ENCODE measurements at places on chromosomes 11 and 22. TPM values are rescaled to one million over a fixed set of nuclear protein-coding genes. Genes with fewer than 3 reads are reported as not detected.

Gene SERHL2
- 4.5 TPM for polyA plus RNA-seq

Gene OTOG
- polyA plus RNA-seq = not detected

Gene LINC01488
- not detected for polyA plus RNA-seq

Gene HEPN1
- not detected for polyA plus RNA-seq

Gene OR51A7
- not detected for polyA plus RNA-seq

Gene MMP3
- polyA plus RNA-seq = not detected

Gene SLC37A2
- polyA plus RNA-seq = 11.2 TPM

Gene MYBPC3
- not detected for polyA plus RNA-seq

Gene KRTAP5-2
- not detected for polyA plus RNA-seq

Gene SPATA19
- not detected for polyA plus RNA-seq

Gene RAB1B
- polyA plus RNA-seq = 14.8 TPM

Gene AQP11
- polyA plus RNA-seq = 0.48 TPM

Gene ARHGAP20
- polyA plus RNA-seq = 0.51 TPM

Gene SLC15A3
- 15.2 TPM for polyA plus RNA-seq

Gene SAA4
- not detected for polyA plus RNA-seq

Gene OR2D2
- not detected for polyA plus RNA-seq

Gene EIF1AD
- polyA plus RNA-seq = 35.8 TPM

Gene SAA1
- not detected for polyA plus RNA-seq

Gene DCHS1
- 0.06 TPM for polyA plus RNA-seq

Gene MMP8
- not detected for polyA plus RNA-seq

Gene OR51I1
- not detected for polyA plus RNA-seq

Gene GPHA2
- polyA plus RNA-seq = not detected

Gene ROM1
- polyA plus RNA-seq = 0.19 TPM

Gene FGF19
- polyA plus RNA-seq = not detected

Gene CRYAB
- not detected for polyA plus RNA-seq

Gene CDHR5
- polyA plus RNA-seq = not detected

Gene SPON1
- polyA plus RNA-seq = 0.19 TPM

Gene PDGFB
- polyA plus RNA-seq = 0.24 TPM

Gene F2
- not detected for polyA plus RNA-seq

Gene SPI1
- polyA plus RNA-seq = 67.7 TPM

Gene OR52N2
- polyA plus RNA-seq = not detected

Gene MAJIN
- 0.39 TPM for polyA plus RNA-seq

Gene TBC1D22A
- polyA plus RNA-seq = 64.3 TPM

Gene CRYBB2
- polyA plus RNA-seq = not detected

Gene RTN4R
- polyA plus RNA-seq = not detected

Gene CRYBA4
- polyA plus RNA-seq = not detected

Gene UQCR10
- 255 TPM for polyA plus RNA-seq

Gene PDXP
- 2.4 TPM for polyA plus RNA-seq

Gene TBX1
- not detected for polyA plus RNA-seq

Gene VEGFB
- polyA plus RNA-seq = 34.8 TPM

Gene MS4A4E
- not detected for polyA plus RNA-seq

Gene SYT7
- polyA plus RNA-seq = not detected

Gene EI24
- polyA plus RNA-seq = 41.8 TPM

Gene CSTPP1
- 17.5 TPM for polyA plus RNA-seq

Gene TUB
- not detected for polyA plus RNA-seq

Gene VWCE
- polyA plus RNA-seq = 0.84 TPM

Gene SLC17A6
- polyA plus RNA-seq = not detected

Gene NDUFC2
- polyA plus RNA-seq = 174 TPM
